ENCODE measurements at places on chromosomes 2 and 18. TPM values are rescaled to one million over a fixed set of nuclear protein-coding genes. Genes with fewer than 3 reads are reported as not detected.

Gene BMP10
- polyA plus RNA-seq, result not detected

Gene LYG1
- 0.48 TPM for polyA plus RNA-seq

Gene PMS1
- polyA plus RNA-seq, result 20.1 TPM

Gene FAM228B
- polyA plus RNA-seq, result 12.1 TPM

Gene CELF4
- polyA plus RNA-seq, result 0.21 TPM

Gene ITGA4
- polyA plus RNA-seq, result 129 TPM

Gene AQP12B
- not detected for polyA plus RNA-seq

Gene NDC80
- 2.5 TPM for polyA plus RNA-seq

Gene PRKAG3
- polyA plus RNA-seq, result not detected

Gene MSH2
- 18.5 TPM for polyA plus RNA-seq

Gene SOWAHC
- polyA plus RNA-seq, result not detected

Gene FAM110C
- not detected for polyA plus RNA-seq

Gene SPHKAP
- not detected for polyA plus RNA-seq

Gene MOCOS
- polyA plus RNA-seq, result 0.13 TPM

Gene ALK
- polyA plus RNA-seq, result not detected

Gene NT5C1B
- 0.55 TPM for polyA plus RNA-seq

Gene HSPD1
- polyA plus RNA-seq, result 92.3 TPM

Gene BCL11A
- 189 TPM for polyA plus RNA-seq

Gene CMPK2
- 4.6 TPM for polyA plus RNA-seq

Gene HNMT
- polyA plus RNA-seq, result not detected

Gene CTIF
- polyA plus RNA-seq, result not detected
